ENCODE measurements at places on chromosomes 13 and 19. TPM values are rescaled to one million over a fixed set of nuclear protein-coding genes. Genes with fewer than 3 reads are reported as not detected.

DNA sequence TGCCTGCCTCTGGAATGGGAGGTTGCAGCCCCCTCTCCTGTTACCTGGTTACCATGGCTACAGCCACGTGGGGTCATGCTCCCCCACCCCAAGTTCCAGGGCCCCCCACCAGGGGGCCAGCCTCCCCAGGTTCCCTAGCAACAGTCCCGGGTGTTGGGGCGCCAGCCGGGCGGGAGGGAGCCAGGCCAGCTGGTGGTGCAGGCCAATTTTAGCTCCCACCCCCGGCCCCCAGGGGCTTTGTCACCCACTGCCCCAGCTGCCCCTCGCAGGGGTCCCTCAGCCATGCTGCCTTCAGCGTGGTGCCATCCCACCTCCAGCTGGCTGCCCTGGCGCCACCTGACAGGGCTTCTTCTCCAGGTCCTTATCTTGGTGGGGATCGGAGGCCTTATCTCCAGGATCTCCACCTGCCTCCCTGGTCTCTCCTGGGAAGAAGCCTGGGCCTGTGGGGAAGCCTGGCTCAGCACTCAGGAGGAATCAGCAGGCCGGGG, 3.0 kb downstream of the MARK4 start:
- H3K27me3 ChIP-seq, result peaks cover 14% of the 10 kb centered on the region
- no peak overlapping the region for H3K4me3 ChIP-seq
- H3K27ac ChIP-seq, result no peak overlapping the region
- H3K4me1 ChIP-seq, result peaks cover 32% of the 10 kb centered on the region
- DNase-seq, result no peak

- no peaks in the 10 kb centered on the region for H3K4me1 ChIP-seq
- DNase-seq, result no peak
- no peak overlapping the region for H3K4me3 ChIP-seq
- H3K27ac ChIP-seq, result no peak overlapping the region
These were observed 21.7 kb upstream of the LDLR start for GRCh38 chr19:11067356-11068113.

COL4A1 gene
- 0.12 TPM for total RNA-seq

GRCh38 chr13:42266473-42266872, 5.5 kb upstream of the AKAP11 start:
- H3K27me3 ChIP-seq, result no peaks in the 10 kb centered on the region
- DNase-seq, result no peak
- H3K4me1 ChIP-seq, result no peaks in the 10 kb centered on the region
- no peak overlapping the region for H3K4me3 ChIP-seq

DNA sequence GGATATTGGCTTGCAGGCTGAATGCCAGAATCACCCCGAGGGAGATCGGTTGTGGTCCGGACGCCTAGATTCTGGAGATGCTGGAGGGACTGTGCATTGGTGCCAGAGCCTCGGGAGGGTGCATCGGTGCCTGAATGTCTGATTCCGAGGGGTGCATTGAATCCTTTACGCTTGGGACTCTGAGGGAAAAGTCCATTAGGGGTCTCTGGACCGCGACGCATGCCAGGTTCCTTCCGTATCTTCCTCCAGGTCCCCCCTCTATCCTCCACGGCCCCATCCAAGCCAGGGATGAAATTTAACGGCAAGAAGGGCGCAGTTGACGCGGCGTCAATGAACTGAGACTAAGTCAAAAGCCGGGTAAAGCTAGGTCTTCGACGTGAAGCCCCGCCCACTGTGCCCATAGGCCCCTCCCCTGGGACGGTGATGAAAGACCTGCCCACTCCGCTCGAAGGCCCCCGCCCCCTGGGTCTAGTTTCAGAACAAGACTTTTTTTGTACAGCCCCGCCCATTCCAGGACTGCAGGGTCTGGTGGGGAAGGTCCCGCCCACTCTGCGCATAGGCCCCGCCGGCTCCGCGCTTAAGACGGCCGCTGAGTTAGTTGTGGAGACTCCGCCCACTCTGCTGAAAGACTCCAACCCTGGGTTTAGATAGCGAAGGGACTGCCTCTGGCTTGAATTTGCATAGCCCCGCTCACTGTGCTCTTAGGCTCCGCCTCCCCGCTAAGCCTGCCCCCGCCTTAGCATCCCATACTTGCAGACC, 737 bp downstream of the ZNF575 start:
- peak overlapping the region; percentile 79 for H3K4me3 ChIP-seq
- peaks cover 31% of the 10 kb centered on the region for H3K36me3 ChIP-seq
- peak overlapping the region; percentile 68 for H3K27ac ChIP-seq
- no peaks in the 10 kb centered on the region for H3K4me1 ChIP-seq

GRCh38 chr19:11597202-11598102, at the start of gene ZNF627:
ZNF627 (plus strand) TSS chr19:11597483; CDS start chr19:11597628, 145 bp downstream.
- peak within 1 kb of the TSS; percentile 41 for H3K27ac ChIP-seq
- H3K4me1 ChIP-seq, result no peaks in the 10 kb centered on the region
- H3K27me3 ChIP-seq, result no peaks in the 10 kb centered on the region
- peak within 1 kb of the TSS; percentile 85 for H3K4me3 ChIP-seq
- peaks cover 43% of the 10 kb centered on the region for H3K36me3 ChIP-seq
- peak; percentile 96 for DNase-seq

DNA sequence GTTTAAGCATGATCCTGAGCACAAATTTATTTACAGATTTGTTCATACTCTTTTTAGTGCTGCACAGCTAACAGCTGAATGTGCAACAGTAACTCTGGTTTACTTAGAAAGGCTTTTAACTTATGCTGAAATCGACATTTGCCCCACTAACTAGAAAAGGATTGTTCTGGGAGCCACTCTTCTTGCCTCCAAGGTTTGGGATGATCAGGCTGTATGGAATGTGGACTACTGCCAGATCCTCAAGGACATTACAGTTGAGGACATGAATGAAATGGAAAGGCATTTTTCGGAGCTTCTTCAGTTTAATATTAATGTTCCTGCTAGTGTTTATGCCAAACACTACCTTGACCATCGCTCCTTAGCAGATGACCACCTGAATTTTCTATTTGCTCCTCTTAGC, 16.0 kb downstream of the ZNF100 start:
- H3K4me1 ChIP-seq, result no peaks in the 10 kb centered on the region
- H3K36me3 ChIP-seq, result no peaks in the 10 kb centered on the region
- no peak overlapping the region for H3K27ac ChIP-seq
- DNase-seq, result no peak

DNA sequence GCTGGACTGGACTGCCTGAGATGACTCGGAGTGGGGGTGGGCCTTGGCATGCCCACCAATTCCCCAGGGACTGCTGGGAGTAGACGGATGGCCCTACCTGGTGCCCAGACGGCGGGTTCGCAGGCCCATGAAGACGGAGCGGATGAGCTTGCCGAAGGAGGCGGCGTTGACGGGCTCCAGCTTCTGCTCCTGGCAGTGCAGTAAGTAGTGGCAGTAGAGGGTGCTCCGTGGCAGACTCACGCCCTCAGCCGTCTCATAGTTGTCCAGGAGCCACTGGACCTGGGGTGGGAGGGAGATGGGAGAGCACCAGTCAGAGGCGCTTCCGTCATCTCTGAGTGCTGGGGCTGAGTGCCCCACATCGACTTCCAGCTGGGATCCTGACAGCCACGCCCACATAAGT, 17.6 kb downstream of the DCAF15 start:
- H3K27ac ChIP-seq, result no peak overlapping the region
- DNase-seq, result no peak
- H3K4me3 ChIP-seq, result no peak overlapping the region
- H3K27me3 ChIP-seq, result no peaks in the 10 kb centered on the region

- no peak overlapping the region for H3K27ac ChIP-seq
- no peaks in the 10 kb centered on the region for H3K27me3 ChIP-seq
- H3K36me3 ChIP-seq, result no peaks in the 10 kb centered on the region
- no peak for DNase-seq
- H3K4me3 ChIP-seq, result no peak overlapping the region
- no peaks in the 10 kb centered on the region for H3K4me1 ChIP-seq
These were observed 17.2 kb upstream of the RNASEH2B start for GRCh38 chr13:50892210-50892944.

DNA sequence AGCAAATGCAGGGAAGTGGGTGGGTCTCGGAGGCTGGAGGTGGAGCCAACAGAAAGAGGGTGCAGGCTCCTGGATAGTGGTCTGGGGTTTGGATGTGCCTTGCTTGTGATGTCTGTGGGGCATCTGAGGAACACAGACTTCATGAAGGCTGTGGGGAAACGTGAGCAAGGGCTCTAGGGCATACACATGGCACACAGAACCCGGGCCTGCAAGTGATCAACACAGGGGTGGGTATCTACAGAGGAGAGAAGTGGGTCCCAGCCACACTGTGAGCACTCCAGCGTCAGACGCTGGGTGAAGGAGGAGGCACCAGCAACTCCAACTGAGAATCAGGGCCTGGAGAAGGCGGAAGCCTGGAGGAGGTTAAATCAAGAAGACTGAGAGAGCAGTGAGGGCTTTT, 5.4 kb upstream of the UBE2M start:
- H3K27me3 ChIP-seq, result peaks cover 35% of the 10 kb centered on the region
- DNase-seq, result no peak
- peaks cover 71% of the 10 kb centered on the region for H3K36me3 ChIP-seq

- H3K4me3 ChIP-seq, result no peak overlapping the region
- no peaks in the 10 kb centered on the region for H3K4me1 ChIP-seq
- no peaks in the 10 kb centered on the region for H3K36me3 ChIP-seq
- no peak for DNase-seq
- H3K27ac ChIP-seq, result no peak overlapping the region
These were observed 208.2 kb downstream of the ITGBL1 start for GRCh38 chr13:101660711-101661110.

FFAR2 gene
- not detected for total RNA-seq

GRCh38 chr13:30792285-30793000, 57.1 kb downstream of the ALOX5AP start:
- peaks cover 21% of the 10 kb centered on the region for H3K4me1 ChIP-seq
- no peaks in the 10 kb centered on the region for H3K36me3 ChIP-seq
- DNase-seq, result peak; percentile 82
- no peak overlapping the region for H3K27ac ChIP-seq

MFSD12 gene
- total RNA-seq, result 105 TPM

GRCh38 chr13:50476577-50477285, 366.8 kb downstream of the DLEU7 start:
- DNase-seq, result no peak
- no peaks in the 10 kb centered on the region for H3K4me1 ChIP-seq
- no peaks in the 10 kb centered on the region for H3K36me3 ChIP-seq
- no peak overlapping the region for H3K27ac ChIP-seq
- H3K27me3 ChIP-seq, result no peaks in the 10 kb centered on the region

ZNF221 gene
- total RNA-seq, result 8.3 TPM

ELSPBP1 gene
- total RNA-seq, result not detected

- H3K27ac ChIP-seq, result peak overlapping the region; percentile 98
- H3K4me3 ChIP-seq, result peak overlapping the region; percentile 61
- H3K4me1 ChIP-seq, result peaks cover 25% of the 10 kb centered on the region
- no peaks in the 10 kb centered on the region for H3K27me3 ChIP-seq
These were observed 14.3 kb downstream of the IER2 start for GRCh38 chr19:13164343-13165161.

DNA sequence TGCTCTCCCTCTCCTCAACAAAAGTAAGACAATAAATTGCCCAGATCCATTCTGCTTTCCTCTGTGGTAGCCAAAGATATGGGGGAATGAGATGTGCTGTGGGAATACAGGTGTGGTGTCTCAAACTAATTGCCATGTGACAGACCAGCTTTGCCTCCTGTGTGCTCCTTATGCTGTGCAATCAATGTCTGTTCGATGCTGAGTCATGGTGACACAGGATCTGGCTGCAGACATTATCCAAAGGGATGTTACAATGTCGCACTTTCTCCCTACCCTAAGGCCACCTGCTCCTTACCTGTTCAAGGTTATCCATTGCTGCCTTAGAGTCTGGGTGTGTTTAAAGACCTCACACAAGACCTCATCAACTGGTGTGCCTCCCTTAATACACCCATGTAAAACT, 32.5 kb downstream of the FGF14 start:
- H3K36me3 ChIP-seq, result no peaks in the 10 kb centered on the region
- no peak overlapping the region for H3K4me3 ChIP-seq
- no peaks in the 10 kb centered on the region for H3K27me3 ChIP-seq
- H3K27ac ChIP-seq, result no peak overlapping the region

HSH2D gene
- 29.5 TPM for total RNA-seq

DNA sequence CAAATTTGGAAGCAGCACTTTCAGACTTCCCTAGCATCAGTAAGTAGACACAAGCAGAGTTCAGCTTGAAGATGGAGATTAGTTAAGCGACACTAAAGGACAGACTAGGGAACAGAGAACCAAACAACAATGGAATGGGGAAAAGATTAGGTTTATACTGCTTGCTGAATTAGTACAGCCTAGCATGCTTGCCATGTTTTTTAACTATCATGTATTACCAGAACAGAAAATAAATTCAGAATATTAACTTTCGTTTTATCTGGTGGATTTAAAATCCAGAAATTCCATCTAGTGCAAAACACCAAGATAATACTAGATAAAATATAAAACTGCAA, 451.5 kb upstream of the SLC10A2 start:
- no peak for DNase-seq
- peaks cover 8% of the 10 kb centered on the region for H3K4me1 ChIP-seq
- peak overlapping the region; percentile 72 for H3K27ac ChIP-seq
- H3K27me3 ChIP-seq, result no peaks in the 10 kb centered on the region
- H3K4me3 ChIP-seq, result no peak overlapping the region

THAP8 gene
- total RNA-seq, result 3.2 TPM

MBD3L2 gene
- total RNA-seq, result not detected

EIF3K gene
- 334 TPM for total RNA-seq

DNA sequence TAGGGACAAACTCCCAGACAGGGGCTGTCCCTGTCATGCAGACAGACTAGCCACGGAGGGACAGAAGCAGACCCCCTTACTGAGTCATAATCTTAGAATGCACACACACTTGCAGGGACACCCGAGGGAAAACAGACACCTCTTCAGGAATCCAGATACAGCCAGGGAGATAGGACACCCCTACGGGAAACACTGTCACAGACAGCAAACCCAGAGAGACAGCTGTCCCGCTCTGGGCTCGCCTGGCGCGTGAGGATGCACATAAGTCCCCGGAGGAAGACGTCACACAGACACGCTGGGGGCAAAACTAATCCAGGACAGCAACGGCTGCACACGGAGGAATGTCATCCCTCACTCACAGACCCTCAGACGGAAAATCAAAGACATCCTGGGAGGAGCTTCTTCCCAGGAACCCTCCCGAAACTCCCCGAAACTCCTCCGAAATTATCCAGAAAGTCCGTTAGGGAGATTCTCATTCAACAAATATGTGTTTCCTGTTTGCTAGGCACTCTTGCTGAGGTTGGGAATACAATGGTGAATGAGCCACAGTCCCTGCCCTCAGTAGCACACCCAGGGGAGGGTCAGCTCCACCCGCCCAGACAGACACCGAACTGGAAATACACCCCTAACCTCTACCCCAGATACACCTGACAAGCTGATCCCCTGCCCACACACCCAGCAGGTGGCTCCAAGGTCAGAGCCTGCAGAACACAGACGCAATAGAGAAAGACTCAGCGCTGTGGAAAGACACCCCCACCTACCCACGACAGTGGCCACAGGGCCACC, 15.2 kb upstream of the TOMM40 start:
- H3K4me3 ChIP-seq, result no peak overlapping the region
- peaks cover 71% of the 10 kb centered on the region for H3K36me3 ChIP-seq
- no peak for DNase-seq
- no peaks in the 10 kb centered on the region for H3K27me3 ChIP-seq

GRCh38 chr19:45968626-45969025, 5.0 kb downstream of the NOVA2 start:
- H3K27me3 ChIP-seq, result peaks cover 96% of the 10 kb centered on the region
- no peak for DNase-seq
- no peak overlapping the region for H3K4me3 ChIP-seq
- H3K27ac ChIP-seq, result no peak overlapping the region
- H3K4me1 ChIP-seq, result peaks cover 15% of the 10 kb centered on the region

- no peak overlapping the region for H3K4me3 ChIP-seq
- H3K4me1 ChIP-seq, result no peaks in the 10 kb centered on the region
- H3K27ac ChIP-seq, result no peak overlapping the region
- H3K27me3 ChIP-seq, result no peaks in the 10 kb centered on the region
- DNase-seq, result no peak
- H3K36me3 ChIP-seq, result no peaks in the 10 kb centered on the region
These were observed 259.9 kb downstream of the SLITRK1 start for GRCh38 chr13:83622422-83622784.

ADAMTSL5 gene
- 9.5 TPM for total RNA-seq
